SK-N-MC (cell line): ENCODE measurements at places on chromosomes 13 and 19.

DNA sequence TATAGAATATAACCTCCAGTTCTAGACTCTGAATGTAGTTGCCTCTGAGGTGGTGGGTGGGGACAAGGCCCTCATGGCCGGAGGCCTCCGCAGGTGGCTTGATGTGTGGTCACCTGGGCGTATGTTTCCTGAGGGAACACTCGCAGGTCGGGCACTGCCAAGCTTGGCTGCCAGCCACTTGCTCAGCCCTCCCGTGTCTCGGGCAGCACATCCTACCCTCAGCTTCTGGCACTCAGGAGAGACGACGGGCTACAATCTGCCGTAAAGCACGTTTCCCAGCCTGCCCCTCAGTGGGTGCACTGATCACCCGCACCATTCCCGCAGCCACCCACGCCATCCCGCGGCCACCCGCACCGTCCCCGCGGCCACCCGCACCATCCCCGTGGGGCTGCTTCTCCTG is 15.2 kb downstream of the THOP1 start:
- DNase-seq: no peak

- DNase-seq: peak; percentile 56
Observed at GRCh38 chr19:8552810-8553209, 24.4 kb downstream of the MYO1F start.

DNA sequence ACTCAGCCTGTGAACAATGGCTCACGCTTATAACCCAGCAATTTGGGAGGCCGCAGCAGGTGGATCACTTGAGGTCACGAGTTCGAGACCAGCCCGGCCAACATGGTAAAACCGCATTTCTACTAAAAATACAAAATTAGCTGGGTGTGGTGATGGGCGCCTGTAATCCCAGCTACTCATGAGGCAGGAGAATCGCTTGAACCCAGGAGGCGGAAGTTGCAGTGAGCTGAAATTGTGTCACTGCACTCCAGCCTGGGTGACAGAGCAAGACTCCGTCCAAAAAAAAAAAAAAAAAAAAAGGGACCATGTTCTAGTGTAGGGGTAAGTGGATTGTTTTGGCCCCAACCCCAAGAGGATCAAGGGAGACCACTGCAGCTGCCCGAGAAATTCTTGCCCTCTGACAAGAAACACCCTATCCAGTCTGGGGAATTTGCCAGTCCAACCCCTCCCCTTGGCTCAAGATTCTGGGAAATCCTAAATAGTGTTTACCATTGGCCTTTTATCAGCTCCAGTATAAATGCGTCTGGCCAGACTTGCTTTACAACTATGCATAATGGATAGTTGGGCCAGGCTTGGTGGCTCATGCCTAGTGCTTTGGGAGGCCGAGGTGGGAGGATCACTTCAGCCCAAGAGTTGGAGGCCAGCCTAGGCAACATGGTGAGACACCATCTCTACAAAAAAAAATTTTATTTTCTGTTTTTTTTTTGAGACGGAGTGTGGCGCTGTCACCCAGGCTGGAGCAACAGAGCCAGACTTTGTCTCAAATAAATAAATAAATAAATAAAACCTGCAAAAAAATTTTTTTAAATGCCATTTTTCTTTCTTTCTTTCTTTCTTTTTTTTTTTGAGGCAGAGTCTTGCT is 5.1 kb upstream of the DHDH start:
- no peak for DNase-seq

GRCh38 chr13:71659404-71659803 is 207.6 kb downstream of the DACH1 start:
- DNase-seq: peak; percentile 14

- no peak for DNase-seq
Observed at GRCh38 chr19:18185538-18185937, 7.5 kb upstream of the MPV17L2 start.

GRCh38 chr13:53788286-53788685 is 759.7 kb downstream of the OLFM4 start:
- DNase-seq: peak; percentile 44

DNA sequence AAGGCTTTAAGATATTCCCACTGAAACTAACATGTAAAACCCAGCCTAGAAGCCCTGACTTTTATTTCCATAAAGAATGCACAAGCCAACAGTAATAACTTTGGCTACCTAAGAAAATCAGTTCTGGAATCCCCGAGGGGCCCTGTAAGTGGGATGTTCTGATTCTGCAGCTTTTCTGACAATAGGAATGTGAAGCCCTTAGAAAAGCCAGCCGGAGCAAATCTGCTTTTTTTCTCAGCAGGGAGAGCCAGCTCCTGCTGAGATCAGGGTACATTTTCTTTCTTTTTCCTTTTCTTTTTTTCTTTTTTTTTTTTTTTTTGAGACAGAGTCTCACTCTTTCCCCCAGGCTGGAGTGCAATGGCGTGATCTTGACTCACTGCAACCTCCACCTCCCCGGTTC is 8.0 kb upstream of the GARRE1 start:
- DNase-seq: peak; percentile 44

- DNase-seq: no peak
Observed at GRCh38 chr19:23992348-23992747, 77.7 kb downstream of the ZNF726 start.

DNA sequence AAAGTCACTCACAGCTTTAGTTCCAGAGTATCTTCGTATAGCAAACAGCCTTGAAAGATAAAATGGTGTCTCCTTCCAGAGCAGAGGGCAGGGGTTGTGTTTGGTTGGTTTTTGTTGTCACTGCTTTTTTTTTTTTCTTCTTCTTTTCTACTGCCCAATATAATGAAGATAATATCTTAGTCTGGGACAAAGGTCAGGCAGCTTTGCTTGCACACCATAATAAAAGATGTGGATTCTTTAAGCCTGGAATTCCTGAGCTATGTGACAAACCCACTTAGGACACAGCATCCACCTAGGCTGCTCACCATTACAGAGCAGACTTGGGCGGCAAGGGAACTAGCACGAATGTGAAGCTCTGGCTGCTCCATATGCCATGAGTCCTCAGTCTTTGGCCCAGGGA is 165.6 kb upstream of the MIR17HG start:
- DNase-seq: no peak

DNA sequence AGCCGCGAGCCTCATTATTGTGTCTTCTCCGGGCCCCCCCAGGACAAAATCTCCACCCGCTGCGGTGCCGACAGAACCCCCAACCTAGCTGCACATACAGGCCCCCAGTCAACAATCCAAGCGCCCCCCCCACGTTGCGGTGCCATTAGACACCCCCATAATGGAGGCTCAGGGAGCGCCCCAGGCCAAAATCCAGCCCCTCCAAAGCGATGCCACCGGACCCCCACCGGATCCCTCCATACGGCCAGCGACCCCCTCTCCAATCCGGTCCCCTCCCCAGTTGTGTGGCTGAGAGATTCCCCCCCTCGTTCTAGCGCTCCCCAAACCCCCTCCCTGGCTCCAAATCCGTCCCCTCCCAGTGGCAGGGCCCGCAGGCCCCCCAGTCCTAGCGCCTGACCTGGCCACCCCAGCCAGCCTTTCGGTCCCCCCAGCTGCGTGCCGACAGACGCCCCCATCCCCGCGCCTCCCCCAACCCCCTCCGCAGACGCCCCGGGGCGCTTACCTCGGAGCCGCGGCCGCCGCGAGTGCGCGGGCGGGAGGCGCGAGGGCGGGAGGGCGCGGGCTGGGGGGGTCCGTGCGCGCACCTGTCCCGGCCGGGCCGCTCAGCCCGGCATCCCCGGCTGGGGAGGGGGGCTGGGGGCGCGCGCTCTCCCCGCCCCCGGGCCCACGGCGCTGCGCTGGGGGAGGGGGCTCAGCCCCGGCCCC is 21.6 kb upstream of the SEMA6B start:
- DNase-seq: no peak

DNA sequence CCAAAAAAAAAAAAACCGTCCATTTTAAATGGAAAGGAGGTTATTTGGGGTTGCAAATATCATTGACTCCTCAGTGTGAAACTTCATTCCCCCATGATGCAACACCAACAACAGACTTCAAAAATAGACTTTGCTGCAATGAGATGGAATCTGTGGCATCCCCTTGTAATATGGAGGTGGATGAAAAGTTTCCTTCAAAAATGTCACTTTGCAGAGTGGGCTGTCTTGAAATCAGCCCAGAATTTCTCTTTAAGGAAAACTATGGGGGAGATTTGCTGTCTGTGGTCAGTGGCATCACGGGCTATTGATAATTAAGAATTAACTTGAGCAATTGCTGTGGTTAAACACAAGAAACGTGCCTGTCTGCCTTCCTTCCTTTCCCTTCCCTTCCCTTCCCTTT is 1.5 kb downstream of the GPR18 start:
- DNase-seq: no peak

DNA sequence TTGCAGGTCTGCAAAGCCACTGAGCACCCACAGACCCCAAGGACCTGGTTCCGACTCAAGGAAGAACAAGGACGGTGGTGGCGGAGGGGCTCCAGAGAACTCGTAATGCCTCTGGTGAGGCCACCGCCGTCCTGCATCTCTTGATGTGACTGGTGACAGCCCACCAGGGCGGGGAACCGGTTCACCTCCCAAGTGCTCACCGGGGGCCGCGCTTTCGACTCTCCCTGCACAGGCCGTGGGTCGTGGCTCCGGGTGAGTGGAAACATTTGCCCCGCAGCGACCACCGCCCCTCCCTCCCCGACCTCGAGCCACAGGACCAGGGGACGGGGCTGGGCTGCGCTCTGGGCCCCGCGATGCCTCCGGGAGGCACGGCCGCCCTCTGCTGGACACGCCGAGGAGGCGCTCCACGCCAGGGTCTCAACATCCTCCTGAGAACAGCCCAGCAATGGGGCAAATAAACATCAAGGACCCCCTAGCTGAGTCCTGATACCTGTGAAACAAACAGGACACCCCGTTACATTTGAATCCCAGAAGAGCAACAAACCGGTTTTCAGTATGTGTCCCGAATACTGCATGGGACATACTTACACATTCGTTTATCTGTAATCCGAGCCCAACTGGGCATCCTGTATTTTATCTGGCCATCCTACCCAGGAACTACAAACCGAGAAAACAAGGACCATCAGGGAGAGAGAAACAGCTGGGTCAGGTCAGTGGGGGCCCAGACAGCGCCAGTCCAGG is 3.9 kb upstream of the PLPP2 start:
- DNase-seq: no peak

- no peak for DNase-seq
Observed at GRCh38 chr13:103884101-103884723, 818.0 kb upstream of the SLC10A2 start.

DNA sequence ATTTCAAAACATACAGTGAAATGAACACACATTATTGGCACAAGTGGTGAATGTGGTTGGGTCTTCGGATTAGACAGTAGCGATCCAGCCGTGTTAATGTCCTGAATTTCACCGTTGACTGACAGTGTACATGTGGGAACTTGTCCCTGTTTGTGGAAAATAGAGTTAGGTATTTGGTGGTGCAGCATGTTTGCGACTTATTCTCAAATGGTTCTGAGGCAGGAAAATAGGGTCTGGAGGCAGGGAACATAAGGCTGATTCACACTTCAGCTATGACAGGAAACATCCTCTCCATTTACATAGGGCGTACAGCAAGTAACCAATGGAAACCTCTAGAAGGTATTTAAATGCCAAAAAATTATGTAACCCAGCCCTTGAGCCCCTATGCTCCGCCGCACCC is 4.2 kb downstream of the LGALS7B start:
- DNase-seq: no peak

DNA sequence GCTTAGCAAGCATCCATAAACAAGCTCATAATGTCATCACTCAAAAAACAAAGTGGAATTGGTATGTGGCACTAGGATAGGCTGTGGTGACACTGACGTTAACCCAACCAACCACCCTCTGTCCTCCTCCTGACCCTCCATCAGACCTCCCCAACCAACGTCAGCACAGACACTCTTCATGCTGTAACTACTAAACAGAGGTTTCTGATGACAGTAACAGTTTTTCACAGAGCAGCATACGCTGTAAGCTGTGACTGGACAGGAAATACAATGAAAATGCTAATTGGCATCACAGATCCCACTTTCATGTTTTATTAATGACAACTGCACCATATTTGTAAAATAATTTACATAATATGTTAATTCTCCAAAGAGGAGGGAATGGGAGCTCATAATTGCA is 238.0 kb downstream of the IRS2 start:
- peak; percentile 96 for DNase-seq

DNA sequence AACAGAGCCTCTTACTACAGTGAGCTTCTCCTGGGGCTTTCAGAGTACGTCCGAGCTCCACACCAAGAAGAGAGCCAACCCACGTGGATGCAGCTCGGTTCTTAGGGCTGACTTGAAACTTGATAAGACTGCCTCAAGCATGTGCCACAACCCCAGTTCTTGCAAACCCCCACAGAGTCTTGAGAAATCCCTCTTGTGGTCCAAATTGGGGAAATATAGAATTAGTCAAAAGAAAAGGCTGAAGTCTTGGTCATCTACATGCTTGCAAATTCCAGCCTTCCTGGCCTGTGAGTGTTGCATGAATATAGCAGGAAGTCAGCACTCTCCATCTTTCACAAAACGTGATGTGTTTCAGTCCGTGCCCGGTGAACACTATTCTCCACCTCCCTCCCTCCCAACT is 95.2 kb downstream of the GGACT start:
- no peak for DNase-seq

DNA sequence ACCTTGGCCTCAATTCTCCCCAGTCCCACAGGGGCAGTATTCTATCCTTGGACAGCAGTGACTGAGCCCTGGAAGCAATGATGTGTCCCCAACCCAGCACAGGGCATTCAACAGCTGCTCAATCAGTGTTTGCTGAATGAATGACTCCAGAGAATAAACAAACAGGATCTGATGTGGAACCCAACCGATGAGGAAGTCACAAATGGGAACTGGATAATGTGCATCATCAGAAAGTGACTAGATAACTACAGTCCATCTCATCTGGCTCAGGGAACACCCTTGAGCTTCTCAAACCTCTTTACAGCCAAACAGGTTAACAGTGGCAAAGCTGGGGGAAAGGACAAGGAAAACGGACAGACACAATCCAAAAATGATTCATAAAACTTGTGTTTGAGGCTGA is 8.2 kb downstream of the SLC25A30 start:
- DNase-seq: no peak

DNA sequence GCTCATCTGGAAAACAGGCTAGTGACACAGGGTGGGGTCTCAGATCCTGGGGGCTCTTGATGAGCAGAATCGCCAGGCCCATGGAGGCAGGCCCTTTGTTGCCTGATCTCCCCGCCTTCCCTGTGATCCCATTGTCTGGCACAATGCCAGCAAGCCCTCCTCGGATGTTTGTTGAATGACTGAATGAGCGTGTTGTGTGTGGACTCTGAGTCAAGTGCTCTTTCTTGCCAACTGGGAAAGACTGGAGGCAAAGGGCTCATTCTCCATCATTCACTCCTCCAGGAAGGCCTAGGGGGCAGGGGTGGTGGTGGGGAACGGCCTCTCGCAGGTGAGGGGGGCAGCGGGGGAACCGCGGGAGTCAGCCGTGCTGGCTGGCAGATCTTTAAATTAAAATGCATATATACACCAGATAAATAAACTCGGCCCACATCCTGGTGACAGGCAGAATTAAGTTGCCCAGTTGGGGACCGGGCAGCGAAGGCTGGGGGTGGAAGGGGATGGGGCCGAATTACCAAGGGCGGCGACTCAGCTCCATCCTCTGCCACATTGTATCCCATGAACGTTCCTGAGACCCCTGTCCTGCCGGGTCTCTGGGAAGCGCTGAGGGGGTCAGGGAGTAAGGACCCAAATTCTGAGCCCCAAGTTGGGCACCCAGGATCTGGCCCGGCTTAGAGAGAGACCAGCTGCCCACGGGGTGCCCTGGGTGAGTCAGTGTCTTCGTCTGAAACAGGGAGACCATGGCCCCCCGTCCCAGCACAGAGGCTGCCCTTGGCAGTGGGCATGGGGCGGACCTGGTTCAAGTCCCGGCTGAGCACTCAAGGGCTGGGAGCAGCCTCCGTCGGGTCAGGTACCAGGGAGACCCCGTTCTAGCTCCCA is 24.5 kb downstream of the EFNA2 start:
- DNase-seq: no peak
